Vagina (tissue), 2 donors: ENCODE measurements at places on chromosomes 1 and 21.

DNA sequence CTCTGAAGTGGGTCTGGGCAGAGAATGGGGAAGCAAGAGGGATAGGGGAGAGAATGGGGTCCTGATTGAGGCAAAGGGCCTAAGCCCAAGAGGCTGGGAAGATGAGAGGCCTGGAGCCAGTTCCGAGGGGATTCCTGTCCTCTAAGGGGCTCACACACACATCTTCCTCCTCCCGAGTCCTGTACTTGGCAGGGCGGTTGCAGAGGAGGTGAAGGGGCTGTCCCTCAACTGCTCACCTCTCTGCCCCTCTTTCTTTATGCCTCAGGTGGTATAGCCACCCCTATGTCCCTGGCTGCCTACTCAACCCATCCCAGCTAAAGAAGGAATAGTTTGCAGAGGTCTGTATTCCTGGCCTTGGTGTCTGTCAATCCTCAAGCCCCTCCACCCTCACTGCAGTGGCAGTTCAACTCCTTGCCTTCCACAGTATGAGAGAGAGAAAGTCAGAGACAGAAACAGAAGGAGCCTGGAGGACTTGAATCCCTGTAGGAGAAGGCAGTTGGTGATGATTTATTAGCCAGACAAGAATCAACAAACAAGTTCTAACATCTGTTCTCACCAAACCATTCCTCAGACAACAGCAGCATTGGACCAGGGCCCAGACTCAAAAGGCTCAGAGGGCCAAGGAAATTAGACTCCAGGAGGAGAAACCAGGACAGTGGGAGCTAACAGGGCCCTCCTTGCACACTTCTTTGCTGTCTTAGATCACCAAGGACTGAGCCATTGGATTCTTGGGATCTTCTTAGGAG lies 10.7 kb downstream of the SH2D2A start:
- DNase-seq: no peak

DNA sequence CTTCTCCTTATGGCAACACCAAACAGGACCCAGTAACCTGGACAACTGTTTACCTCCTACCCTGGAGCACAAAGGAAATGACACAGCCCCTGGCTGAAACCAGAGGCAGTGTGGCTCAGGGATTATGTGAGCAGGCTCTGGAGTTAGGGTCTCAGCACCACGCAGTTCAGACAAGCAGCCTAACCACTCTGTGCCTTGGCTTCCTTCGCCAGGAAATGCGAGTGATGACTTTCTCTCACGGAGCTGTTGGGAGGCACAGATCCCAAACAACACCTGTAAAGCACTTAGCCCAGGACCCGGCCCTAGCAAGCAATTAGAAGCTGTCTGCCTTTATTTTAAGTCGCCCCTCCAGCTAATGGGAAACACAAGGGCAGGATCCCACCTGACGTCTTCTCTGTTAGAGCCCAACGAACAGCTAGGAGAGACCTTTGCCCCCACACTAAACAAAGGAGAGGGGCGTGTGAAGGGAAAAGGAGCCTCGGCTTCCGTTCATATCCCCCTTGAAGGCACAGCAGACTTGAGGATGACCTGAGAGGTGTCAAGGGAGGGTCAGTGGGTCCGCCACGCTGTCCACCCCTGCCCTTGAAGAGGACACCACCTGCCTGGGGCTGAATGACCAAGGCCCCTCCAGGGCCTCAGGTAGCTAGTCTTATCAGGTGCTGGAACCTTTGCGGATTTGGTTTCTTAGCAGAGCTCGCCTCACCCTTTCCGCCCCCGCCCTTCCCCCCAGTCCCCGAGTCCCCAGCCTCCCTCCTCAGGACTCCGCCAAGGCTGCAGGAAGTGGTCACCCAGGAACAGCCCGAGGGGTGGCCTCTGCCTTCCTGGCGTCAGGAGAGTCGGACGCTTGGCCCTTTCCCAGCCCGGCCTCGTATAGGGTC lies 860 bp downstream of the TMEM63A start:
- DNase-seq: no peak

- no peak for DNase-seq
These were observed 54.7 kb downstream of the LHX8 start for GRCh38 chr1:75188892-75189291.

DNA sequence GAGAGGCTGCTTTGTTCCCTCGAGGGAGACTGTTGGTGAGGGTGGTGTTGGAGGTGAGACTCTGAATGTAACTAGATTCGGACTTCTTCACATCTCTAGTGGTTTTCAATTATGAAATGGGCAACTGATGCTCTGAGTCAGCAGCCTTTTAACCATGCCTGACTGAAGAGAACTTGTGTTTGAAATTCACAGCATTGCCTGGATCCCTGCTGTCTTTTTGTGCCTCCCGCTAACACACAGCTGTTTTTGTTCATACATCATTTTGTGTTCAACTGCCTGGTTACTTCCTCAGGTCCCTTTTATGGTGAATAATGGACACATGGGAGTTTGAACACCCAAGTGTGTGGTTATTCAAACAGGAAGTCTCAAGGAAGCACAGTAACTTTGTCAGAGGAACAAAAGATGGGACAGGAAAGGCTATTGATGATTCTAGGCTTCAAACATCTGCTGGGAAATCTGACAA lies 16.8 kb downstream of the LAMC1 start:
- DNase-seq: no peak

DNA sequence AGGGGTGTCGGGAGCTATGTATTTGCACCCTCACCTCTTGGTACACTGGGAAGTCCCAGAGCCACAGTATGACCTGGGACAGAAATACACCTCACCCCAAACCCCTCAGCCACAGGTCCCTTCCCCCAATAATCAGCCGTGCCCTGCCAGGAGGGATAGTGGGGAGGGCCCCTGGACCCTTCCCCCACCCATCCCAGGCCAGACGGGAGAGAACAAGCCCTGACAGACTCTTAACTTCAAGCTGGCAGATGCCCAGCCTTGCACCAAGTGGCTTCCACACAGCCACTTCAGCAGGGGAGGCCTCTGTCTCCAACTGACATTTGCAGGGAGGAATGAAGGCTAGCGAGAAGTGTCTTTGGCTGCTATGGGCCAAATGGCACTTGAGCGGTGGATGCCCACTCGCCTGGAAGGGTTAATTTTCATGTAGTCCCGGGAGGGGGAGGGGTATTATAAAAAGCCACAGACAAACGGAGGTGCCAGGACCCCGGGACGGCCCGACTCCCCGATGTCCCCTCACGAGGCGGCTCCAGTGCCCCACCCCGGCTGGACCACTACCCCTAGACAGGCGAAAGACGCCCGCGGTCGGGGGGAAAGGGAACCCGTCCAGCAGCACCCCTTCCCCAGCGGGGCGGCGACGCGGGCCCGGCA lies 495 bp downstream of the SYNC start:
- no peak for DNase-seq

GRCh38 chr1:182884872-182885271 lies 45.7 kb downstream of the DHX9 start:
- no peak for DNase-seq

- DNase-seq: no peak
These were observed 12.1 kb downstream of the RGS18 start for GRCh38 chr1:192170196-192170984.

- no peak for DNase-seq
These were observed 2.3 kb downstream of the FAAP20 start for GRCh38 chr1:2192031-2192995.

DNA sequence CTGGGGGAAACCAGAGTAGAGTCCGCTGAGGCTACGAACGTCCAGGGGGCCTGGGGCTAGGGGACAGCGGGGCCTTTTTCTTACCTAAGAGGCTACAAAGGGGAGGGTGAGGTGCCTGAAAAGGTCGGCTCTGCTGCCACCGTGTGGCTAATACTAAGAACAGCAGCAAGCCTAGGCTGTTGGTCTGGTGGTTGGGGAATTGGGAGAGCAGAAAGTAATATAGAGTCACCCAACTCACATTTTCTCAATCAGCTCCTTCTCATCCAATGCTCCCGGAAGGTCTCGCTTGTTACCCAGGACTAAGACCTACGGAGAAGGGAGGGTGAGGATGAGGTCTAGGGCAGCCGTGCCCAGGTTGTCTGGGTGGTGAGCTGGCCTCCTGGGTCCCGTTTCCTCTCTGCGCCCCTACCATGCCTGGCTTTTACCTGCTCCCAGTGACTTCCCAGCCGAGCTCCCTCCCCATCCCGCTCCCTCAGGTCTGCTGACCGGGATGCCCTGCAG lies 9.3 kb downstream of the ARL8A start:
- DNase-seq: no peak

DNA sequence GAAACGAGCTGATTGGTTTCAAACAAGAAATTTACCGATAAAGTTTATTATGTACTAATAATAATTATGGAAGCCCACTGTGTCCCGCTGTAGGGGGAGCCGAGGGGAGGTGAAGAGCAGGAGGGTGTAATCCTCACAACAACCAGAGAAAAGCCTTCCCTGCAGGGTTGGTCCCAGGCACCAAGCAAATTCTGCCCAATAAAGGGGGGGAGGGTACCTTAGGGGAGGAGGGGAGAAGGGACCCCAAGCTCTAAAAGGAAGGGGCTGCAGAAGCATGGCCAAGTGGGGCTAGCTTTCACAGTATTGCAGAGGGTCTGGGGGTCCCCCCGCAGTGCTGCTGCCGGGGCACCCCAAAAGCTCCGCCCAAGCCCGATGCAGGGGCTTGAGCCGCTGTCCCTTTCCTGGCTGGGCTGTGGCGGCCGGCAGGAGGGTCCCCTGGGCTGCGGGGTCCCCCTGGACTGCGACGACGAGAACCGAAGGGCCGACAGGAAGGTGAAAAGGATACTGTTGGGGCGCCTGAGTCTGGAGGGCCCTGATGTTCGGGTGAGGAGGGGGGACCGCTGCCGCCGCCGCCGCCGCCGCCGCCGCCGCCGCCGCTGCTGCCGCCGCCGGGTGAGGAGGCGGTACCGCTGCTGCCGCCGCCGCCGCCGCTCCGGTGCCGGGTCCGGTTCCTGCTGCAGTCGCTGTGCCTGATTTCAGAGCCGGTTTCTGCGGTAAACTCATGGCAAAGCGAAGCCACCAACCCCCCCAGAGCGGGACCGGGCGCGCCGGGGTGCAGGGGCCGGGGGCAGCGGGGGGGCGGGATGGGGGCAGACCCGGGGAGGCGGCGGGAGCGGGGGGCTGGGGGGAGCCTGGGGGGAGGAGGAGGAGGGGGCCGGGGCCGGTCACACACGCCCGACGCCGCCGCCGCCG lies 771 bp downstream of the EIF4G3 start:
- no peak for DNase-seq

- no peak for DNase-seq
These were observed 108.0 kb downstream of the SDCCAG8 start for GRCh38 chr1:243363832-243364231.

GRCh38 chr21:44626262-44626661 lies 631 bp upstream of the KRTAP10-9 start:
- DNase-seq: no peak

DNA sequence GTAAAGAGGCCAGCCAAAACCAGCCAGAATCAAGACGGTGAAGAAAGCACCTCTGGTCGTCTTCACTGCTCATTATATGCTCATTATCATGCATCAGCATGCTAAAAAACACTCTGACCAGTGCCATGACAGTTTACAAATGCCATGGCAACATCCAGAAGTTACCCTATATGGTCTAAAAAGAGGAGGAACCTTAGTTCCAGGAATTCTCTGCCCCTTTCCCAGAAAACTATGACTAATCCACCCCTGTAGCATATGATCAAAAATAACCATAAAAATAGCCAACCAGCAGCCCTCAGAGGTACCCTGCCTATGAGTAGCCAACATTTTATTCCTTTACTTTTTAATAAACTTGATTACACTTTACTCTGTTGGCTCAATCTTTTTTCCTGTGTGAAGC lies 34.2 kb upstream of the PBX1 start:
- DNase-seq: no peak

GRCh38 chr1:201774224-201774982 lies 54.6 kb upstream of the IPO9 start:
- no peak for DNase-seq

DNA sequence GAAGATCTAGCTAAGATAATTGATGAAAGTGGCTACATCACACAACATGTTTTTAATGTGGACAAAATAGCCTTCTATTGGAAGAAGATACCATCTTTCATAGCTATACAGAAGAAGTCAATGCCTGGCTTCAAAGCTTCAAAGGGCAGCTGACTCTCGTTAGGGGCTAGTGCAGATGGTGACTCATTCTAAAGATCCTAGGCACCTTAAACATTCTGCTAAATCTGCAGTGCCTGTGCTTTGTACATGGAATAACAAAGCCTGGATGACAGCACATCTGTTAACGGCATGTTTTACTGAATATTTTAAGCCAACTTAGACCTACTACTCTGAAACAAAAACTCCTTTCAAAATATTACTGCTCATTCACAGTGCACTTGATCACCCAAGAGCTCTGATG lies 65.6 kb upstream of the USP24 start:
- no peak for DNase-seq

GRCh38 chr1:229664133-229664689 lies 38.2 kb downstream of the URB2 start:
- no peak for DNase-seq

DNA sequence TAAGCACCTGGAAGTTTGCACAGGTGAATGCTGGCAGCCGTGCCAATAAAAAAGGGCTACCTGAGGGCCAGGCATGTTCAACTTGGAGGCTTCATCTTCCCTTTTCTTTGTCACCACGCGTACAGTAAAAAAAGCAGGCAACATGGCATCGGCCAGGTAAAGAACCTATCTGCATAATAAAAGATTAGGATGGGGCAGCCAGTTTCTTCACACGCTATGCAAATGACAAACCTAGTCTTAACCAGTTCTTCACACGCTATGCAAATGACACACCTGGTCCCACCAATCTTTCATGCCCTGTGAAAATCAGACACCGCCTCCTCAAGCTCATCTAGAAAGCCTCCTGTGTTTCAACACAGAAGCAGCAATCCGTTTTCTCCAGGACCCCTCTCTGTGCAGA lies 413.4 kb downstream of the HLX start:
- DNase-seq: no peak

DNA sequence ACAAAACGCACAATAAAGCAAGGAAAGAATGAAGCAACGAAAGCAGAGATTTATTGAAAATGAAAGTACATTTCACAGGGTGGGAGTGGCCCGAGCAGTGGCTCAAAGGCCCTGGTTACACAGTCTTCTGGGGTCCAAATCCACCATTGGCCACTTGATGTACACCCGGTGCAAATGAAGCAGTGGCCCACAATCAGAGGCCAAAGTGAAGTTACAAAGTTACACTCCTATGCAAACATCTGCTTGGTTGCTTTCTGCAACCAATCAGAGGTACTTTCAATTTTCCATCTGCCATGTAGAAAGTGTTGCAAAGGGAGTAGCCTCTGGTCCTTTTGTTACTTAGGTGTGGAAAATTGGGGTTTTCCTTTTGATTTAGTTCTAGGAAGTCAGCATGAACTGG lies 10.0 kb upstream of the DNAH14 start:
- DNase-seq: no peak

DNA sequence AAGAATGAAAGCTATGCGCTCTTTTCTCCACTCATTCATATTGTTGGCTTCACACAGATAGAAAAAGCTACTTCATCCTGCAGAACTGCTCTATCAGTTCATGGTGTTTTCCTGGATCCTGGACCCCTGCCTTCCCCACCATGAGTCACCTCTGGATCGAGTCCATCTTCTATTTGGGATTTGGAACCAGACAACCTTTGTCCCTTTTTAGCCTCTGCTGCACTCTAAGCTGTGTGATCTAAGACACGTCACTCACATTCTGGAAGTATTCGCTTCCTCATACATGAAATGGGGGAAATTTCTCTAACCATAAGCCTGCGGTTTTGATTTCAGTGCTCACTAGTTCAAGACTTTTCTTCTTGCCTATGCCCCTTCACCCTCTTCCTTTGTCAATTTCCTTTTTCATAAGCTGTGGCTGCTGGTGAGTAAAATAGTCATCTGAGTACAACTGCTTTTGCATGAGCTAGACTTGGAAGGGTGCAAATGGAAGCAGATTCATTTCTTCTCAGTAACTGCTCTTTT lies 14.1 kb upstream of the DEGS1 start:
- no peak for DNase-seq

- DNase-seq: no peak
These were observed 93.3 kb downstream of the DDX20 start for GRCh38 chr1:111848852-111849545.
